Stimulated activated CD4-positive, alpha-beta T cell treated with anti-CD3 and anti-CD28 coated beads, Interleukin-15, amount 100 ng/mL, for 1 hour (primary cell): ENCODE measurements at places on chromosomes 3 and 15.

DNA sequence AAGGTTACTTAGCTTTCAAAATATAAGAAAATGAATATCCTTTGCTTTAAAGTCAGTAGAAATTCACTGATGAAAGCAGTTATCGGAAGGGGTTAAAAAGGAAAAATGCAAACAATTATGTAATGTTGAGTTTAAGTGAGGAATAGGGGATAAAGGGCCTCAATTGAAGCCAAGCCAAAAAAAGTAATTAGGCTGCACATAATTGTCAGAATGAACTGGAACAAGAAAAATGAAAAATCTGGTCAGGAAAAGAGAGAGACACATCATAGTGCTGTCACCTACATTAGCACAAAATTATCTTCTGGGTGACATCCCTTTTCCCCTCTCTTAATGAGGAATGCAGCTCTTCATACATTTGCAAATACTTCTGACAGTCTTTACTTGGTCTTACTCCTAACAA, 48.8 kb upstream of the PIK3R4 start:
- no peak for DNase-seq

DNA sequence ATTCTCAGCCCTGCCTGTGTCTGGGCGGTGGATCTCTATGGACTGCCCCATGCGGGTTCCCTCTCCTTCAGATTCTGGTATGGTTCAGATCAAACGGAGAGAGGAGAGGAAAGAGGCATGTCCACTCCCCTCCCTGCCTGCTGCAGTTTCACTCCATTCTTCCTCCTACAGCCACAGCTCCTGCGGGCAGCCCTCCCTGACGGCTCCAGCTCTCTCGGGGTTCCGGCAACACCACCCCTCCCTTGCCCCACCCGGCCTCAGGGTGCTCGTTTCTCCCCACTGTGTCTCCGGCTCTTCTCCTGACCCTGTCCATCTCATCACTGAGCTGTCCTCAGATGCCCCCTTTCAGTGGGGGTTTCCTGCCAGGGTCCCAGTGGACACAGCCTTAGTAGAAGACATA, 13.9 kb downstream of the TRH start:
- no peak for DNase-seq

DNA sequence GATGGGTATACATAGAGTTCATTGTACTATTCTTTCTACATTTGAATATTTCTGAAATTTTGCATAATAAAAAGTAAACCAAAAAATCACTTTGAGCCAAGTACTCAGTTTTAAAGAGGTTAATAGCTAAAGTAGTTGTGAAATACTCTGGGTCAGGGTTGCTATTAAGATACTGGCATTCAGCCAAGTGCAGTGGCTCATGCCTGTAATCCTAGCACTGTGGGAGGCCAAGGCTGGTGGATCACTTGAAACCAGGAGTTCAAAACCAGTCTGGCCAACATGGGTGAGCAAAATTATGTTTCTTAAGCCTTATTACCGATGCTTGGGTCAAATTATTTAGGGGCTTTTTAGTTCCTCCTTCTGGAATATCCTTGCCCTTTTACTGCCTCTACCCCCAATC, 122.0 kb upstream of the MELTF start:
- no peak for DNase-seq

- no peak for DNase-seq
Observed at GRCh38 chr3:30578479-30578878, 27.9 kb upstream of the TGFBR2 start.

DNA sequence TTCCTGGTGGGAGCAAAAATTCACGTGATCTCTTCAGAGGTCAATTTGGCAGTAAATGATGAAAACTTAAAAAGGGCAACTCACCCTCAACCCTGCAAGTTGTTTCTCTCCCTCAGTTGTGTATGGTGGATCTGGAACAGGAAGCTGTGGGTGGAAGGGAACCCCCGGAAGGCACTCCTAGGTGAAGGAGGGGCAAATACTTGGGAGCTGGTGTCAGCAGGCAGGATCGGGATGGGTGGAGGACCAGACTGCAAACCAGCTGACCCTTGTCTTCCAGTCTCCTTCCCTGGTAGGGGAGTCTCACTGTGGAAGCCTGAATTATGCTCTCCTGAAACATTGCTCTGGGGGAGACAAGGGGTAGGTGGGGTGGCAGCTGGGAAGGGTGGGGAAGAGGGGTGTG, 33.5 kb downstream of the PRR23E start:
- no peak for DNase-seq

DNA sequence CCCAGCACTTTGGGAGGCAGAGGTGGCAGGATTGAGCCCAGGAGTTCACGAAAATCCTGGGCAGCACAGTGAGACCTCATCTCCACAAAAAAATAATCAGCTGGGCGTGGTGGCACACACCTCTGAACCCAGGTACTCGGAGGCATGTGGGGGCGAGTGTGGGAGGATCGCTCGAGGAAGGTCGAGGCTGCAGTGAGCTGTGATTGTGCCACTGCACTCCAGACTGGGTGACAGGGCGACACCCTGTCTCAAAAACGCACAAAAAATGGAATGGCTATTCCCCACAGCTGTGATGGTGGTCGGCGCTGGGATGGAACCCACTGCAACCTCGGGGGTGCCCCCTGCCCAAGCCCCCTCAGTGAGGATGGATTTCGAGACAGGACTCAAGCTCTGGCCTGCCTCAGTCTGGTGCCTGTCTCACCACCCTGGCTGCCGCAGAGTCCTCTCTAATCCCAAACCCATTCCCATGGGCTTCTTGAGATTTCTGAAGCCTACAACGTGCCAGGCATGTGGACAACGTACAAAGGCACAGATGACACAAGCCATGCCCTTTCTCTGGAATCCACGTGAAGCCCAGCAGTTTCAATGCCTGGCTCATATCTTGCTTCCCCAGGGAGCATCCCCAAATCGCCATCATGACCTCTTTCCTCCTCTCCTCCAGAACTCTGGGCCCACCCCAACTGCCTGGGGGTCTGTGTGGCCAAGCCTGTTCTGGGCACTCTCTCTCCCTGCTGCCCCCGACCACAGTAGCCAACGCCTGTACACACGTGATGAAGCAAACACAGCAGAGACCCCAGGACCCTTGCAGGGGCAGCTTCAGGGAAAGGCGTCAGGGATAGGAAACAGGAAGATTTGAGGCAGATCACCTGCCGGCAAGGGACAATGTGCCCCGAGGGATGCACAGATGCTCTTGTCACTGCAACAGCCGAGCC, 32.4 kb downstream of the ADAMTS17 start:
- DNase-seq = no peak

DNA sequence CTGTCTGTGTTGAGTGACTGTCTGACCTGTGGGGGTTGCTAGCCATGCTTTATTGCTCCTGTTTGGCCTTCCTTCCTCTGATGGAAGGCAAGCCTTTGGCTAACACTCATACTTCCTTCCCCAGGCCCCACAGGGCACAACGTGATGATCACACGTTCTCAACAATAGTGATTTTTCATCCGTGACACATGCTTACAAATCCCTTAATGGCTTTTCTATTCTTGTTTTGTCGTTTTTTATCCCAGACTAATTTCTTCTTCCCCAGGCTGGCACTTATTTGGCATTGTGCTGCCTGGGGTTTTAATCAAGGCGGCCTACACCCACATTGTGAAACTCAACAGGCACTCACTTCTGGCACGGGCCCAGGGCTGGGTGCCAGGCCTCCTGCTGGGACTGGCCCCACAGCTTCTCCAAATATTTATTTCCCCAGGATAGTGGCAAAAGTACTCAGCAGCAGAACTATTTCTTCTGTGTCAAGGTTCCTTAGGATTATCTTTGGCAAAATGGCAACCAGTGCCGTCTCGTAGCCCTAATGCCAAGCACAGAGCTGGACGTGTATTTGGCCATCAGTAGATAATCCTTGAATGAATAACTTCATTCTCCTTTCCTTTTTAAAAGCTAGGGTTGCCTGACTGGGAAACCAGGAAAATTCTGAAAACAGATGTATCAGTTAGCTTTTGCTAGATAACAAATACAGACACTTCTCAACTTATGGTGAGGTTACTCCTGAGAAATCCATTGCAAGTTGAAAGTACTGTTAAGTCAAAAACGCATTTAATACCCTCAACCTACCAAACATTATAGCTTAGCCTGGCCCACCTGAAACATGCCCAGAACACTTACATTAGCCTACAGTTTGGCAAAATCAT, 30.6 kb downstream of the CMTM7 start:
- DNase-seq = no peak

- no peak for DNase-seq
Observed at GRCh38 chr3:87997298-87997697, 61.5 kb downstream of the CGGBP1 start.

GRCh38 chr3:42510325-42510724, 7.9 kb downstream of the VIPR1 start:
- DNase-seq = no peak

DNA sequence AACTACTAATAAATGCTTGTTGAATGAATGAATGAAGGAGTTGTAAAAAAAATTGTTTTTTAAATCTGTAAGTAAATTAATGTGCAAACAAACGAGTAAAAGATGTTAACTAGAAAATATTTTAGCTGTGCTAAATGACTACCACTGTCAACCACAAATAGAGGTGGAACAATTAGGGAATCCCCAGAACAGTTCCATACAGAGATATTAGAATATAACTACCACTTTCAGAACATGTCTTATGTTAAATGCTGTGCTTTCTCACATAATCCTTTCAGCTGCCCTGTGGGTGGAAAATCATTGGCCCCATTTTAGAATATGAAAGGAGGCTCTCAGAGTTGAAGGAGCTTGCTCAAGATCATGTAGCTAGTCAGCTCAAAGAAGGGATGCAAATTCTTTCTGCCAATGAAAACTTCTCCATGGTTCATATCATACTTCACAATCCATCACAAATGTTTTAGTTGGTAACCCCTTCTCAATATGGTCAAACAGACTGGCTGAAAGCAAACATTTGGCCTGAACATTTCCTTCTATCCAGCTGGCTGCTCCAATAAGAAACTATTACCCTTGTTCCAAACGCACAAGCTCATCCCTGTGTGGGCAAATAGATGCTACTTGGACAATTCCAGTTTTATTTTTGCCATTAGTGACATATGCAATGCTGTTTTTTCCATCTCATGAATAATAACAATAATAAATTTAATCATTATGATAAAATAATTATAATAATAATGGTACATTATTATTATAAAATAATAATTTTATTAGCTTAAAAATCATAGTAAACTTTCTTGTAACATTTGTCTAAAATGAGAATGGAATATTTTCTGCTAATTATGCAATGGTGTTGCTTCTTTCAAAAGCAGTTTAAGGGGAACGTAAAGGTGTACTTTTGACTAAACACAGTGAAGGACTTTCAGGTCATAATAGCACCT, 290.4 kb upstream of the STT3B start:
- no peak for DNase-seq

- DNase-seq = no peak
Observed at GRCh38 chr15:39154776-39155175, 426.1 kb upstream of the THBS1 start.

- no peak for DNase-seq
Observed at GRCh38 chr3:14605067-14605466, 46.5 kb upstream of the CCDC174 start.

DNA sequence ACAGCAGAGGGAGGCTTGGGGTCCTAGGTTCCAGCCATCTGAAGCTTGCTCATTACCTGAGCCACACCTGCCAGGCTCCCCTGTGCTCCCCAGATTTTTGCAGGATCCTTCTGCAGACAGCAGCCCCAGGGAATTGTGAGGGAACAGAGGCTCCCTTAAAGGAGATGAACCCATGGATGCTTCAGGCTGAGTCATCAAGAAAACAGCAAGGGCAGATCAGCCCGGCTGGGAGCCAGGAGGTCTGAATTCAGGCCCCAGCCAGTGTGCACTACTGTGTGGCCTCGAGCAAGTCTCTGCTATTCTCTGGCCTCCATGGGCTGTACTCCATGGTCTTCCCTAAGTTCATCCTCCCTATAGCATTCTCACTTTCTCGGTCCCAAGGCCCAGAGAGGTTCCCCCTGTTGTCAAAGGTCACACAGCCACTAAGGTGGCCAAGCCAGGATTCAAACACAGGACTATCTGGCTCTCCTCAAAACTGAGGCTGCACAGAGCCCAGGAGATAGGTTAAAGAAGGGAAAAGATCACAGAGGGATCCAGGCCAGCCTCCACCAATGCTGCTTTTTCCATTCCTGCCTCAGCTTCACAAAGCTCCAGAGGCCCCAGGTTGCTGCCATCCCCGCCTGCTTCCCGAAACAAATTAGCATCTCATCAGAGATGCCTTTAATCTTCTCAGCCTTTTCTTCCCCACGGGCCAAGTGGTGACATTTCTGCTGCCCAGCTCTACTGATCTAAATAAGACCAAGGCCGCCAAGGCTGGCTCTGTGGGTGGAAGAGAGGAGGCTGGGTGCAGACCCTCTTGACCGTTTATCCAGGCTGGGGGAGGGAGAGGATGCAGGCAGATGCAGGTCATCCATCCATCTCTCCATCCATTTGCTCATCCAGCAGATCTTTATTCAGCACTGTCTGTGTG, 21.2 kb upstream of the GRIP2 start:
- DNase-seq = no peak

DNA sequence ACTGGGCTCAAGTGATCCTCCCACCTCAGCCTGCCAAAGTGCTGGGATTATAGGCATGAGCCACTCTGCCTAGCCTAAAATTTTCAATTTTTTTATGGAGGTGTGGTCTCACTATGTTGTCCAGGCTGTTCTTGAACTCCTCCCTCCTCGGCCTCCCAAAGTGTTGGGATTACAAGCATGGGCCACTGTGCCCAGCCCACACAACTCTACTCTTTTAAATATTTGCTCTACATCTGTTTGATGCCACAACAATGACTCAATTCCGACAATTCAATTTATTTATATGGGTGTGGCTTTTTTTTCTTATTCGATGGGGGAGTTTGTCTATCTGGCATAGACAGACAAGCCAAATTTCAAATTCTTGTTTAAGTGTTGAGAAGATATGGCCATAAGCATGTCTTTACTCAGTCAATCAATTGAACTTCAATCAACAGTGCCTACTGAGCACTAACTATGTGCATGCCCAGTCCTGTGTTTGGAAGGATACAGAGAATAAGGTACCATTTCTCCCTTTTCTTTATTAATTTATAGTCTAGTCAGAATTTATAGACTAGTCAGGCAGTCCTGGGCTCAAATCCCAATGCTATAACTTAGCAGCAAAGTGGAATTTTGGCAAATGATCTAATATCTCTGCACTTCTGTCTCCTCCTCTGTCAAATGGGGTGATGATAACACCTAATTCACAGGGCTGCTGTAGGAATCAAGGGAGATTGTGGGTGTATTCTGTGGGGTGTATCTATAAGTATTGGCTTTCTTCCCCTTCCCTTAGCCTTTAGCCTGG, 54.6 kb upstream of the PIAS1 start:
- DNase-seq = no peak

DNA sequence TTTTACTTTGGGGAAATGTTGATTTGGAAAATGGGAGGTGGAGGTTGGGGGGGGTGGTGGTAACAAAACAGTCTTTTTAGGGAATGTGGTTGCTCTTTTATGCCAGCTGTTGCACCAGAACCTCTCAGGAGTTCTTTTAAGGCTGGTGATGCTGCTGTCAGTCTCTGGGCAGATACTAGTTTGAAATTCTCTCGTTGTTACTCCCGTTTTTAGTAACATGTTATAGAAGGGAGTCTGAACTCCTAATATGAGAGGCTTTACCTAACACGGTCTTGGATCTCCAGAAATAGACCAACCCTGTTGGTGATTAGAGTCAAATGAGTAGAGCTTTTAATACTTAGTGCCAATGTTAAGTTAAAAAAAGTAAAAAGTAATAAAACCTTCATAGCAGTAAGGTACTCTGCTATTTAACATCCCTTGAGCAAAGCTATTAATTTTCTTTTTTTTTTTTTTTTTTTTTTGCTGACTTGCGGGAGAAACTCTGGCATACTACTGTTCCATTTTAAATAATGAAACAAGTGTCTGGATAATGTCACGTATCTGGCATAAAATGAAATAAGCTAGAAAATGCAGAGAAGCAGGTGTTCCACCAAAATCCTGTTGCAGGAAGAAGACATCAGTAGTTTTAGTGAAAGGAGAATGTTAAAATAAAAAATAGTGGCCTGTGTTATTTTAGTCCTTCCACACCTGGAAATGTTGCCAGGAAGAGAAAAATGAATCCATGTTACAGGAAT, 156.7 kb downstream of the CACNA1D start:
- no peak for DNase-seq
